ENCODE measurements at places on chromosomes 13 and 19. TPM values are rescaled to one million over a fixed set of nuclear protein-coding genes. Genes with fewer than 3 reads are reported as not detected.

Gene GPC5
- total RNA-seq = 0.17 TPM

- peak overlapping the region; percentile 81 for H3K27ac ChIP-seq
- peak; percentile 82 for DNase-seq
Measured at GRCh38 chr19:38683393-38684077, 36.1 kb downstream of the ACTN4 start.

DNA sequence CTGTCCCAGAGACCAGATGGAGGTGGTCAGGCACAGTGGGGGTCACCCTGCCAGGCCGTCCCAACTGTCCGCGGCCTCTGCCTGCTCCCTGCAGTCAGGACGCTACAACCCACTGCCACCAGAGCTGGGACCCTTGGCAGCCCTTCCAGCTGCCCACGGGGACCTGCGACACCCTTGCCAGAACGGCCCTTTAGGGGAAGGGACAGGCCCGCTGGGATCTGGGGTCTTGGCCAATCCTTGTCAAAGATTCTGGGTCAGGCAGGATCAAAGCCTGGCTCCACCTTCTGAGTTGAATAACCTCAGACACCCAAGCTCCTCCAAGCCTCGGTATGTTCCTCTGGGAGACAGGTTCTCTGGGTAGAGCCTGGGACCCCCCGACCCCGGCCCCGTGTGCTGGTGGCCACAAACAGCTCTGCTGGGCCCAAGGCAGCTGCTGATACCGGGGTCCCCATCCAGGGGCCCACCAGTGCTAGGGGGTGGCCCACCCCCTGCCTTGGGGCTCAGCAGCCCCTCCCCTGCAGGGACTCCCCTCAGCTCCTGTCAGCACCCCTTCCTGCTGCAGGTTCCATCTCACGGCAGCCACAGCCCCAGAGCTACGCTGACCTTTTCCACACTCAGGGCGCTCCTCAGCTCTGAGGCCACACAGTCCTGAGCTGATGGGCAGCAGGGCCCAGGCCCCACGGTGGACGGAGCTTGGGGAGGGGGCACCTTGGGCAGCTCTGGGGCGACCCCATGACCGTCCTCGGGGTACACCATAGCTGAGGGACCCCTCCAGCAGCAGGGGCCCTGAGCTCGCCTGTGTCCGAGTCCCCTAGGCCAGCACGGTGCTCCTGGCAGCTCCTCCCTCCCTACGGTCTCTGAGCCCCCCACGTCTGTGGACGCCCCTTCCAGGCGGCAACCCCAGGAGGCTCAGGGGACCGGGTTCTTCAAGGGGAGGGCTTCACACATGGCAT, 18.4 kb downstream of the SBNO2 start:
- H3K36me3 ChIP-seq = peaks cover 3% of the 10 kb centered on the region
- no peak for DNase-seq
- no peaks in the 10 kb centered on the region for H3K27me3 ChIP-seq
- H3K4me3 ChIP-seq = no peak overlapping the region
- no peaks in the 10 kb centered on the region for H3K4me1 ChIP-seq
- no peak overlapping the region for H3K27ac ChIP-seq

Gene ANKRD24
- total RNA-seq = 1.8 TPM

Data from activated CD4-positive, alpha-beta memory T cell treated with anti-CD3 and anti-CD28 coated beads for 36 hours (primary cell).